ENCODE measurements at places on chromosomes 6 and 20.

DNA sequence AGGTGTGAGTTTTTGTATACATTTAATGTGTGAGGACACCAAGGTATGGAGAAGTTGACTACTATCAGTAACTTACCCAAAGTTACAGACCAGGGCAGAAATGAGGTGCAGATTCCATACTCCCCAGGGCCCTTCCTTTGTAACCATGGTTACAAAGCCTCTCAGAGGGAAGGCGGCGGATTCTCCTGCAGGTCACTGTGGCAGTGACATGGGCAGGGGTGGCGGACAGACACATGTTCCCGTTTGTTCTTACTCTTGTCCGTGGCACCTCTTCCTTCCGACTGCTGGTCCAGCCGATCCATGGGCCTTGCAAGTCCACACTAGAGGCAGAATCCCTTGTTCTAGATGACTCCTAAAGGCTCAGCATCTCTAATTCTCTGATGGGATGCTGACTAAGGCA is 43.0 kb downstream of the PDYN start:
- no peak for DNase-seq

- no peak for DNase-seq
Observed at GRCh38 chr6:135568379-135568778, 70.8 kb upstream of the AHI1 start.

GRCh38 chr6:73078908-73079610 is 146.2 kb downstream of the KHDC1L start:
- DNase-seq = no peak

- DNase-seq = peak; percentile 79
Observed at GRCh38 chr6:36094753-36095496, 35.4 kb upstream of the MAPK13 start.

GRCh38 chr6:48916607-48917006 is 546.4 kb downstream of the MMUT start:
- no peak for DNase-seq

- DNase-seq = no peak
Observed at GRCh38 chr6:28081486-28081751, 1.1 kb downstream of the ZNF165 start.

GRCh38 chr6:1739220-1739619 is 129.5 kb downstream of the FOXC1 start:
- no peak for DNase-seq

- DNase-seq = no peak
Observed at GRCh38 chr6:149060300-149060984, 257.1 kb upstream of the TAB2 start.

DNA sequence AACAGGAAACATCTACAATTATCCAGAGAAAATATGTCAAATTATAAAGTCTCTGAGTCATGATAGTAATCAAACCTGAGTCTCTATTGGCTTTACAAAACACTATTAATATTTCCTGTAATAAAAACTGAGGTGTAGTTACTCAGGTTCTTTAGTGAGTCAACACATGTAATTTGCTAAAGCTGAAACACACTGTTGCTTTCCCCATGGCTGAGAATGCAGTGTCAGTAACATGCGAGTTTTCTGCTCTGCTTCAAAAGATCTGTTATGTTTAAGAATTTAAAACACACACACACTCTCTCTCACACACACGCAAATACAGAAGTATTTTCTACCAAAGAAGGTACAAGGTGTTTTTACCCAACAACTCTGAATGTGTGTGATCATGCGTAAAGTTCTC is 38.6 kb downstream of the ATXN1 start:
- DNase-seq = no peak

GRCh38 chr20:41000628-41001027 is 28.0 kb upstream of the TOP1 start:
- DNase-seq = no peak

GRCh38 chr6:40956936-40957335 is 82.1 kb downstream of the UNC5CL start:
- DNase-seq = no peak

DNA sequence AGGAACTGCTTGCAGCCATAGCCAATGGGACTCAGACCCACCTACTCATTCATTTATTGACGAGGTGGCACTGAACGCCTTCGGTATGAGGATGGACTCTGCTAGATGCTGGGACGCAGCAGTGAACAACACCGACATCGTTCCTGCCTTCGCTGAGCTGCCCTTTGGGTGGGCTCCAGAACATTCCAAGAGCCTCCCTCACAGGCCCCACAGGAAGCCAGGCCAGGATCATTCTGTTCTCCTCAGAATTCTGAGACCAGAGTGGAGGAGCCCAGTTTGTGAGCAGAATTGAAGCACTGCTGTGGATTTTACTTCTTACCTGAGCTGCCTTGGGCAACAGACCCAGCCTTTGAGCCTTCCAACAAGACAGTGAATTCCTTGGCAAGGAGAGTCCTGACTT is 82.1 kb downstream of the KCNB1 start:
- no peak for DNase-seq

GRCh38 chr6:125910527-125910926 is 46.0 kb upstream of the HINT3 start:
- no peak for DNase-seq

GRCh38 chr20:8401556-8401955 is 269.5 kb downstream of the PLCB1 start:
- DNase-seq = no peak

DNA sequence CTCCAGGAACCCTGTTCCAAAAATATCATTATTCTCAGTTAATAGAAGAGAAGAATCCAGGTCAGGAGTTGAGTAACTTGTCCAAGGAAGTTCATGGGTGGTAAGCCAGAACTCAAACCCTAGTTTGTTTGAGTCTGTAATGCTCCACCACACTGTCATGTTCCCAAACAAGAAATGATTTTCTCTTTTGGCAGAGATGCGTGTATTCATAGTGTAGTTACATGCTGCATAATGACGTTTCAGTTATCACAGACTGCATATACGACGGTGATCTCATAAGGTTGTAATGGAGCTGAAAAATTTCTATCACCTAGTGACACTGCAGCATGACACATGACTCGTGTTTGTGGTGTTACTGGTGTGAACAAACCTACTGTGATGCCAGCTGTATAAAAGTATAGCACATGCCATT is 102.6 kb downstream of the TULP4 start:
- no peak for DNase-seq

GRCh38 chr6:11869672-11870340 is 91.2 kb upstream of the ADTRP start:
- no peak for DNase-seq

- no peak for DNase-seq
Observed at GRCh38 chr6:136751991-136752390, 40.3 kb downstream of the MAP3K5 start.

GRCh38 chr6:148898376-148899014 is 151.7 kb downstream of the UST start:
- DNase-seq = no peak

DNA sequence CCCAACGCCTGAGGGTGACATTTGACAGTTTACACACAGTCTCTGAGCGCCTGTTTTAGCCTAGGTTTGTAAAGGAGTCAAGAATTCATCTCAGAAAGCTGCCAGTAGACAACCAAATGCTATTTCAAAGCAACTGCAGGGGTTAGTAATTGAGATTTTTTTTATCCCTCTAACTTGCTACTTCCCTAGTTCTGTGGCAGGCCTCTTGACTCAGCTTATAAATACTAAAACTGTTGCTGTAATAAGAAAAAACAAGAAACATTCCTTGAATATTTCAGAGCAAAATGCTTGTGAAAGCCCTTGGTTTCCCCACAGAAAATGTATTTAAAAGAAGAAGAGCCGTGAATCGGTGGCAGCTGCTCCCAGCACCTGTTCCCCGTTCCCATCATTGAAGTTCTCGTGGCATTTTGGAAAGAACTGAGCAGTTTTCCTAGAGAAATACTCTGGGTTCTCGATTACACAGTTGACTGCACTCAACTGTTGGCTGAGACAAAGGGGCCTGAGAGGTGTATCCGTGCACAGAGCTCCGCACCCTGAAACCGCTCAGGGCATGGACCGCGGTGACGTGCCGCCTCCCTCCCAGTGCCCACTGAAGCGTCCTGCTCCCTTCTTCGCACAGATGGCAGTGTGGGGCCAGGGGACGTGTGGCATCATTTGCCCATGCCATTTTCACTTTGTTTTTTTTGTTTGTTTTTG is 20.9 kb downstream of the DLL1 start:
- no peak for DNase-seq

DNA sequence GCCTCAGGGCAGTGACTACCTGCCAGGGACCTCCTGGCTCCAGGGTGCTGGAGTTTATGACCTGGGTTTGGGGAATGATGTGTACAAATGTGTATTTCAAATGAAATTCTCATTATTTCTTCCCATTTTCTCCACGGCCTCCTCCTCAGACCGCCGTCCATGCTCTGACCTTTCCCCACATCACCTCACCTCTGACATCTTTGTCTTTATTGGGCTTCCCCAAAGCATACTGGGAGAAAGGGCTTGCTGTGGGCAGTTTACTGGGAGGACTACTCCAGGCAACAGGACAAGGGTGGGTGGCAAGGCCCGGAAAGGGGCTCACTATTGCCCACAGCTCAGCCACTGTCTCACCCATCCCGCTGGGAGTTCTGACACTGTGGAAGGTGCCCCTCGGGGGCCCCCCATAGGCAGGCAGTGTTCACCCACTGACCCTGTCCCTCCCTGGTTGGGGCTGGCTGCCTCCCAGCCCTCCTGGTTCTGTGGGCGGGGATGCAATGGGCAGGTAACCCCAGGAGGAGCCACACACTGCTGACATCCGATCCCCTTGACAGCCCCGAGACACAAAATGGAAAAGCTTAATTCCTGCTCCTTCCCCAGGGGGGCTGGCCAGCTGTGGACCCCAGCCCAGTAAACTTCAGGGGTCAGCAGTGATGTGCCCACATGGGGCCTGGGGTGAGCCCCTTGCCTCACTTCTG is 39.8 kb upstream of the CST7 start:
- no peak for DNase-seq

- DNase-seq = no peak
Observed at GRCh38 chr20:44700306-44700705, 14.9 kb upstream of the CCN5 start.

DNA sequence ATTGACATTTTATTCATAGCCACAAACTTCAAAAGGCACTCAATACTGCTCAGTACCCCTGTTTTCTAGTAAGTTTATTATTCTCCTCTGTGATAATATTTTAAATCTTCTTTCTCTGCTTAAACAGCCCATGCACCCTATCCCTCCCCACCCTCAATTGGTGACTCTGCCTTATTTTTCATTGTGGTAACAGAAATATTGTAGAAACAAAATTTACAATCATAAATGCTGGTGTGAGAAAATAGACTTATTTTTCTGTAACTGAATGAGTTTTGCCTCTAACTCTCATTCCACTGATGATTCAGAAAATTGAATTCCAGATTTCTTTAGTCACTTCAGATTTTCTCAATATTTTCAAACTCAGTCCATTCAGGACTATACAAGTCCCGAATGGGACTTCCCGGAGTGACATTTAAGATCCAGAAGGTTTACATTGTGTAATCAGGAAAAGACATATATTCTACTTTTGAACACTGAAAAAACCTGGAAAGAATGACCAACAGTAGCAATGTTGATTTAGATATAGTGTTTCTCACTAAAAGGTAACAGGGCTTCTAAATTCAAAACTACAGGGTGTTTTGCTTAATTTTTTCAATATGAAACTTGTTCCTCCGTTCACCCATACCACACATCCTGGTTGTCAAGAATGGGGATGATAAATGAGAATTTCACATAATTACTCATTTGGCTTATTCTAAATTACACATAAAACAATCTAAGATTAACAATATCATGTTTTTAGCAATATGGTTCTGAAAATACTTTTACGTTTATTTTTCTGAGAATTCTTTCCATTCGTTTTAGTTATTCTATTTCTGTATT is 34.8 kb upstream of the UST start:
- no peak for DNase-seq

DNA sequence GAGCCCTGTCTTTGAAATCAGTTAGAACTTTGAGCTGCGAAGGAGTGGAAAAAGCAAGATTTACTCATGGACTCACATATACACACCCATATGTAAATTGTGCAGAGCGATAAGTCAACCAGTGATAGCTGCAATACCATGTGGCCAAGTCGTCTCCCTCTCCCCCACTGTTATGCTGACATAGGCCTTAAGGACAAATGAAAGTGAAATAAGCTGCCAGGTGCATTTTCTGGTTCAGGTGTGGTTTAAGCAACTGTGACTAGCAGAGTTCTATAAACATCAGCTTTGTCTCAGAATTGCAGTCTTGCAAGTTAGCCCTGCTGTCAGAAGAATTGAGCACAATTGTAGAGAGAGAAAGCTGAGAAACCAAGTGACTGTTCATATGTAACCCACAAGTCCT is 9.6 kb downstream of the FAM83B start:
- no peak for DNase-seq

DNA sequence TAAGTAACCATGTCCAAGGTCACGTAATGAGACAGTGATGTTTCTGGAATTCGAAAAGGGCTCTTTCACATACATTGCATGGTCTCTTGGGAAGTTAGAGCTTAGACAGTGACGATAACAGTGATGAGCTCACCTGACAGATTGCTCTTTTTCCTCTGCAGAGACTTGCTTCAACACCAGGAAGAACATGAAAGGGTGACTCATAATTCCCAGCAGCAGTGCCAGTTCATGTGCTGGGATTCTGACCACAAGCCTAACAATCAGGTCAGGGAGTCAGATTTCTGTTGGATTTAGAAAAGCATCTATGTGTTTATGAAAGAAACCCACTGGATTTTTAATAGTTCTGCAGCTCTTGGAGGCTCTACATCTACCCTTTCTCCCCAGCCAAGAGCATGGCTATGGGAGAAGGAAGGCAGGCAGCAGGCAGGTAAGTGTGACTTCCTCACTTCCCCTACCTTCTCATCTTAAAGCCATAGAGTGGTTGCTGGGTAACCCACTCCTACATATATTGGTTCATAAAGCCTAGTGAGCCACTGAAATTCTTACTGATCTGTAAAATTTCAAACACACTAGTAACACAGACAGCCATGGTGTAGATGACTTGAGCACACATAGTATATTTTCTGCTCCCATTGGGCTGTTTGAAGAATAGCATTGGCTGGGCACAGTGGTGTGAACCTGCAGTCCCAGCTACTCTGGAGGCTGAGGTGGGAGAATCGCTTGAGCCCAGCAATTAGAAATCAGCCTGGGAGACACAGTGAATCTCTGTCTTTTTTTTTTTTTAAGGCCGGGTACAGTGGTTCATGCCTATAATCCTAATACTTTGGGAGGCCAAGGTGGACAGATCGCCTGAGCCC is 44.4 kb upstream of the LOC128125822 start:
- no peak for DNase-seq

Data from neural crest cell (in vitro differentiated cells).